ENCODE measurements at places on chromosomes 16 and 17.
A peak's percentile ranks its signal among the peaks of the same experiment; 100 is the strongest.

DNA sequence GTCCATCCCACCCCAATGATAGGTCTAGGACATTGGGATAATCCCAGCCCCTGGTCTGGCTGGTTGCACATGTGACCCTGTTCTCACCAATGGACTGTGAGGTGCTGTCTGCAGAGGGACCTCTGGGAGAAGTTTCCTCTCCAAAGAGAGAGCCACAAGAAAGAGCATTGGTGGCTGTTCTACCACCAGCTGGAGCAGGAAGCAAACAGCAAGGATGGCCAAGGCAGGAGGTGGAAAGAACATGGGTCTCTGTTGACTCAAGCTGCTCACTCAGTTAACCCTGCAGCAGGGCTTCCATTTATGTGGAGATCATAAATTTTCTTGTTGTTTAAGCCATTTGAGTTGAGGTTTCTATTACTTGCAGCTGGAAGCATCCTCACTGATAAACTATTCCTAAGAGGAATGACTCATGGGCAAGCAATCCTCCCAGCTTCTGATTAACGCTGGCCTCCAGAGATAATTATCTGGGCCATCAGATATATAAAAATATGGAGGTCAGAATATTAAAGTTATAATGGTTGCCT lies 52.6 kb downstream of the CYB5B start:
- DNase-seq, result peak; percentile 82

GRCh38 chr17:8204761-8205555 lies 5.4 kb downstream of the AURKB start:
- DNase-seq, result no peak

DNA sequence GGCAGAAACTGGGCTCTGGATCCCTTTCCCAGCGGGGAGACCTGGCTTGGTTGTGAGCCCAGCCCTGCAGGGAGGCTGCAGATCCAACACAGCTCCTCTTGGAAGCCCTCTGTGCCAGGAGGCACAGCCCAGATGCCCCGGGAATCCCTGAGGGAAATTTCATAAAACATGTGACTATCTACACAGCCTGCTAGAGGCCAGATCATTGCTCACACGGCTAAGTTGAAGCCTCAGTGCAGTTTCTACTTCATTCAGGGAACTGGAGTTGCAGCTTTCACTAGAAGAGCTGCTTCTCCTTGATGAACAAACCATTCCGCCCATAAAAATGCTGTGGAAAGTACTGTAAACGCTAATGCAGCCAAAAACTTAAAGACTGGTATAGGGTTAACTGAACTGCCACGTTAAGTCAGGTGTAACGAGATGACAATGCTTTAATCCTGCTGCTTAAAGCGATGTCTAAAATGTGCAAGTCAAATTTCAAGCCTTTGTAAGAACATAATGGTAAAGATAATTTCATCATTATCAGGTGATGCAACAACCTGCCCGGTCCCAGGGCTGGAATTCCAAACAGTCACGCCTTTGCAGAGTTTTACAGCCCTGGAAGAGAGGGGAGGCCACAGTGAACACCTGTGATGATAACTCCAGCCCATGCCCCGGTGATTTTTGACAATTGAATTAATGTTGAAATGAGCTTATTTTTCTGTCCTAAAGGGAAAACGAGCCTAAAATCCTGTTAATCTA lies 172.5 kb downstream of the ZFHX3 start:
- peak; percentile 22 for DNase-seq

GRCh38 chr17:21452377-21453143 lies 76.4 kb downstream of the KCNJ12 start:
- DNase-seq, result peak; percentile 89

GRCh38 chr16:30155188-30155587 lies 28.2 kb upstream of the CORO1A start:
- no peak for DNase-seq

DNA sequence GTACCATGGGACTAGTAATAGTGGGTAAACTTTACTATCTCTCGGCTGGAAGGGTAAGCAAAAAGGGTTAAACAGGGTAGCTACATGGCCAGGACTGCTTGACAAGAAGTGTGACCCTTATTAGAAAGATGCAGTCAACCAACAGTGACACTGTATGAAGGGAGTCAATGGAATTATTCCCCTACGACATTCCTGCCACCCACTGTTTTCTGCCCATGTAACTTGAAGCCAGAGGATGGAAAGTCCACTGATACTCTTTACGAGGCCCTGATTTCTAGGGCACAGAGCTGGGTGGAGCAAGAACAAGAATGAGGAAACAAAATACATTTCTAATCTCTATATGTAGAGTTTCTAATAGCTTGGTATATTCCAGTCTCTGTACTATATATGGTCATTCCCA lies 1102.5 kb downstream of the CDH11 start:
- DNase-seq, result no peak

GRCh38 chr16:46908540-46909372 lies 24.6 kb downstream of the GPT2 start:
- DNase-seq, result peak; percentile 76

DNA sequence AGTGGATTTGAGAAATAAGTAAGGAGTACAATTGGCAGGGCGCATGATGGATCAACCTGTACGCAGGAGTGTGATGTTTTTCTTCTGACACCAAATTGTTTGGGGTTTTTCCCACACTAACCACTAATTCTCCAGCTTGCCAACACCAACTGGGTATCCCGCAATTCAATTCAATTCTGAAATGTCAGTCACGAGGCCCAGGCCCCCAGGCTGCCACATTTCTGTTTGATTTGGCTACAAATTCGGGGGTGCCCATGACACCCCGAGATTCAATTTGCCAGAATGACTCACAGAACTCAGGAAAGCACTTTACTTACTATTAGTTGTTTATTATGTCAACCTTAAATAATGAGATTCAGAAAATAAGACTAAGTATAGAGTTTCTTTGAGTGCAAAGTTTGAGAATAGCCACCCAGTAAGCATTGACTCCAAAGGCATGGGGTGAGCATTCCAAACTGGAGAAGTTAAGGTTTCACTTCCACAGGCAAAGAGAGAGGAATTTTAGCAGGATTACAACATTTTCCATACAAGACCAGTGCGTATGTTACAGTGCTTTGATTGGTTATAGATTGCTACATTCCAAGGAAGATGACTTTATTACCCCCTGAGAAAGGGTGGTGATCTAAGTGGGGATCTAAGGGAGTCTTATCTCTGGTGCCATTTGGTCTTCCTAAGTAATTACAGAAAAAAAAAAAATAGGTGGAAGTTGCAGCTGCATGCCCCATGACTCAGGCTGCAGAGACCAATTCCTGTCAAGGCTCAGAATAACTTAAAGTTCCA lies 11.5 kb downstream of the SLC46A1 start:
- DNase-seq, result peak; percentile 22

DNA sequence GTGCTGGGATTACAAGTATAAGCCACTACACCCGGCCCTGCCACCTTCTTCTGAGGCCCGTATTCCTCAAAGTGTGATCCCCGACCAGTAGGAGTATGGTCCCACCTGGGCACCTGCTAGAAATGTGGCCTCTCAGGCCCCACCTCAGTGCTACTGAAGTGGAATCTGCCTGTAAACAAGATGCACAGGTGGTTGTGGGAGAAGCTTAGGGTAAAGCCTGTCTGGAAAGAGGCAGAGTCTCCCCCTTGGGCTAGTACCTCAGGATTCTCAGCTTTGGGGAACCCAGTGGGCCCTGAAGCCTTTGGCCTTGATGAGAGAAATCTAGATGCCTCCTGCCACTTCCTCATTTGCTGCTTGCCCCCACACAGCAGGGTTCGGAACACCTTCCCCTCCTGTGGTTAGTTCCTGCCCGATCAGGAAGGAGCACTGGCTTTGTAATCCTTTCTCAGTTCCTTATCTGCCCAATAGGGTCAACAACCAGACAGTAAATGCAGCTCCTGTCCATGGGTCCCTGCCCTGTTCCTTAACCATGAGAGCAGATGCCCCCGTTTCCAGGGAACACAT lies 25.2 kb downstream of the TK2 start:
- DNase-seq, result no peak

GRCh38 chr16:84848986-84849634 lies 29.3 kb downstream of the CRISPLD2 start:
- no peak for DNase-seq

DNA sequence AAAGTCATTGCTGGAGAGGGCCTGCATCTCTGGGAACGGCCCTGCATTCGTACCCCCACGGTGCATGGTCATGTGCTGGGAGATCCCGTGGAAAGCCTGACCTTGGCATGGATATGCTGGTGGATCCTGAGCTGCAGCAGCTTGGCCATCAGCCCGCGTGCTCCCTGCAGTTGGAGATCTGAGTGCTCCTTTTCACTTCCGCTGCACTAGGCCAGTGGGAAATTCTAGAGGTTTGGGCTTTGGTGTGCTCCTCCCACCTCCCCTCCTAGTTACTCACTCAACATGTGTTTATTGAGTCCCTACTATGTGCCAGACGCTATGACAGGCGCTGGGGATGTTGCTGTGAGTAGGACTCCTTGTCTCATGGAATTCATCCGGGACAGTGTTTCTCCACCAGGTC lies 91.1 kb downstream of the RGS9 start:
- DNase-seq, result no peak

DNA sequence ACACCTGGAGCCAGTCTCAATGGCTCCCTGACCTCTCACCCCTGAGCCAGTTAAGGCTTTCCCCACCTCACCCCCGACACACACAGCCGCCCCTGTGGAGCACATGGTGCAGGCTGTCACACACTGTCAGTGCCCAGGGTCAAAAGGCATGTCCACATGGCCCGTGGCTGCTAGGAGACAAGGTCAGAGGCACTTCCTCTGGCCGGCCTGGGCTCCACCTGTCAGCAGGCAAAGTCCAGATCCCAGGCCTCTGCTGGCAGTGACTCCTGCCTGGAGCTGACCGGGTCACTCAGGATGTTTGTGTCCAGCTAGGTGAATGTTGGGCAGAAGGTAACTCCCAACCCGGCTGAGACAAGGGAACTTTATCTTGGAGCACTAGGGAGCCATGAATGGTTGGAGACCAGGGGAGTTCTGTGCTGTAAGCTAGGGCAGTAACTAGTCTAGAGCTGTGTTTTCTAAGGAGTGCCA lies 6.0 kb downstream of the SREBF1 start:
- no peak for DNase-seq

DNA sequence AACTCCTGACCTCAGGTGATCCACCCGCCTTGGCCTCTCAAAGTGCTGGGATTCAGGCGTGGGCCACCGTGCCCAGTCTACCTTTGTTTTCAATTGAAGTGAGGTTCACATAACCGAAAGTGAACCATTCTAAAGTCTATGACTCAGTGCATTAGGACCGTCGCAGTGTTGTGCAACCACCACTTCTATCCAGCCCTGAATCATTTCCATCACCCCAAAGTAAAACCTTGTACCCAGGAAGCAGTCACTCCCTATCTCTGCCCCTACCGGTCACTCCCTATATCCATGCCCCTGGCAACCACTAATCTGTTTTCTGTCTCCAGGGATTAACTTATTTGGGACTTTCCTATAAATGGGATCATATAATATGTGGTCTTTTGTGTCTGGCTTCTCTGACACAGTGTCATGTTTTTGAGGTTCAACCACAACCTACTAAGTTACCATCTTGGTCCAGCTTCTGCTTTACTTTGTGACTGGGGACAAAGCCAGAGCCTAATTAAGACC lies 28.3 kb upstream of the CDC42EP4 start:
- DNase-seq, result peak; percentile 93

DNA sequence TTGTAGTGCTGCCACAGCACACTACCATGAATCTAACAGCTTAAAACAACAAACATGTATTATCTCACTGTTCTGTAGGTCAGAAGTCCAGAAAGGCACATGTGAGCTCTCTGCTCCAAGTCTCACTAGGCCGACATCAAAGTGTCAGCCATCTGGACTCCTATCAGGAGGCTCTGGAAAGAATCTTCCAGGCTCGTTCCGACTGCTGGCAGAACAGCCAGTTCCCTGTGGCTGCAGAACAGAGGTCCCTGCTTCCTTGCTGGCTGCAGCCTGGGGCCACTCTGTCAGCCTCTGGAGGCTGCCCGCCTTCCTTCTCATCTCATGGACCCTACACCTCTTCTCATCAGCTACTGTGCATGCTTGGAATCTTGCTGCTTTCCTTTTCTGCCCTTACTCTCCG lies 168.9 kb downstream of the CBLN1 start:
- no peak for DNase-seq

DNA sequence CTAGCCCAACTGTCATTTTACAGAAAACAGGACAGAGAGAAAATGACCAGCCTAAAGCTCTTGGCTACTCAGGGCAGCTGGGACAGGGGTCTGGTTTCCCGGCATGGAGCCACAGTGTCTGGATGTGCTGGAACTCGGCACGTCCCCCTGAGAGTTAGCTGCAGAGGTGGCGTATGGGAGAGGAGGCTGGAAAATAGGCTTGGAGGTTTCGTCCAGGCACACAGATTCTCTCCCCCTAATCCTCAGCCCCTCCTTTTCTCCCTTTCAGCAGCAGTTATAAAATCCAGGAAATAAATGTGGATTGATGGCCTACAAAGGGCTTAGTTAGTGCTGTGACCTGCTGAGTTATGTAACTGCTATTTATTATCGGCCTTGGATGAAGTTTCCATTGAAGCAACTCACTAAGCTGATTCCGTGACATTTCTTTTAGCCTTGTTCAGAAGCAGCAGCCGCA lies 89.5 kb upstream of the TOB1 start:
- no peak for DNase-seq

DNA sequence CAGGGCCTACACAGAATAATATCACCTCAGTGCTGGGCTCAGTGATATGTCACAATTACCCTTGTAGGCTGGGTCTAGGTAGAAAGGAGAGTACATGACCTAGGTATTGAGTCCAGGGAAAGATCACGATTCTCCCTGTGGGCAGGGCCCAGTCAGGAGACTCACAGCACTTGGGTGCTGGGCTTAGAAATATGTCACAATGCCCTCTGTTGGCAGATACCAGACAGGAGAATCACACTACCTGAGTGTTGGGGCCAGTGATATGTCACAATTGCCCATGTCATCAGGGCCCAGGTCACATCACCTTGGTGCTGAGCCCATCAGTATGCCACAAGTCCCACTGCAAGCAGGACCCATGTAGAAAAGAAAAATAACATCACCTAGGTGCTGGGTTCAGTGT lies 2105.5 kb downstream of the TP53TG3F start:
- no peak for DNase-seq

DNA sequence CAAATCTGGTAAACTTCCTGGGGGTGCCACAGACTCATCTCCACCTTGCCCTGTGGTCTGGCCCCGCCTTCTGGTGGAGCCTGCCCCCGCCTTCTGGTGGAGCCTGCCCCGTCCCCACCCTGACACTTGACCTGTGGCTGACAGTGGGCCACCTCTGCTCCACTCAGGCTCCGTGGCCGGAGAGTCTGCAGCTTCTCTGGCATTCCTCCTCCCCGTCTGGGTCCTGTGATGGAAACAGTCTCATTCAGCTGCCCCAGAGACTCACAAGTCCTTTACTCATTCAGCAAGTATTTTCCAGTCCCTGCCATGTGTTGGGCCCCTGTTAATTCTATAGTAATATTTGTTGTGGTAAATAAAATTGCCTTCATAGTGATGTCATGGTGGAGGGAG lies 21.0 kb upstream of the G6PC1 start:
- peak; percentile 36 for DNase-seq

GRCh38 chr16:78310990-78311561 lies 211.6 kb downstream of the WWOX start:
- DNase-seq, result peak; percentile 4

GRCh38 chr16:80909720-80910119 lies 97.0 kb downstream of the CMC2 start:
- no peak for DNase-seq

Measured in choroid plexus epithelial cell (primary cell).